ENCODE measurements at places on chromosomes 5 and 9.

GRCh38 chr9:80890124-80890523, 799.2 kb downstream of the TLE1 start:
- DNase-seq = no peak

DNA sequence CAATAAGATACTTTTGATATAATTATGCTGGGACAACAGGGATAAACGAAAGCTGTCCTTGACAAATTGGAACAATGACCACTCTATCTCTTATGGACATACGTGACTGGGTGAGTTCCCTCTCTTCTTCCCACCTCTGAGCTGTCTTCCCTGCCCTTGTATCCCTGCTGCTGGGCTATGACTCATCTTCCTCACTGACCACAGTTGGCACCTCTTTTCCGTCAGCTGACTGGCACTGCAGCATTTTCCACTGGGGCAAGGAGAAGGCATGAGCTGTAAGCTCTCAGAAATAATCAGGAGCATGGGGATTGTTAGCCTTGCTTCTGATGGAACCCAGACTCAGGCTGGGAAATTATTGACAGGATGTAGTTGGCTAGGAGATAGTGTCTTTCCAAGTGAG, 48.7 kb downstream of the PCSK1 start:
- no peak for DNase-seq

DNA sequence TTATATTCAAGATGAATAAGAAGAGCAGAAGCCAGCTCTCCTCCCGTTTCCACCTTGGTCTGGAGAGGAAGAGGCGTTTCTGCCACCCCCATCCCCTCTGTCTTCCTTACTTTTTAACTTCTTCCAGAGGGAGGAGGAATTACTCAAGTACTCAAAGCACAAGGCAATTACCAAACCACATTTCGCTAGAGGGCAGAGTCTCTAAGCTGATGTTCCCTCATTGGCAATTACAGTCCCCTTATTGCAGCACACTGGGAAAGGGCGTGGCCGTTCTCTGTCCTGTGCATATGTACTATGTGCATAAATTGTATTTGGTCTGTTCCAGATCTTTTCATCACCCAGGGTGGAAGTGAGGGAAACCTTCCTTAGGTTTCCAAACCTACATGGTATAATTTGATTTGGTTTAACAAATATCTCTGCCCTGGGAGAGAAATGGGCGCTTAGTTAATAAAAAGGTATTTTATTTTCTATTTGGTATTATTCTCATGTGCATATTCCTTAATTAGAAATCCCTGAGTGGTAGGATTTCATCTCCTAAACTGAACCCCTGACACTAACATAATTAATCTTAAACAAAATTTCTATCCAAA, 29.8 kb upstream of the ALDOB start:
- DNase-seq = no peak

- DNase-seq = no peak
Measured at GRCh38 chr9:72353455-72354116, 11.4 kb downstream of the ZFAND5 start.

- no peak for DNase-seq
Measured at GRCh38 chr5:52995095-52995494, 5.9 kb downstream of the ITGA2 start.

All from stimulated activated CD4-positive, alpha-beta T cell treated with anti-CD3 and anti-CD28 coated beads, TNF-alpha, amount 100 ng/mL, for 48 hours (primary cell).